ENCODE measurements at places on chromosomes 7 and 10.

DNA sequence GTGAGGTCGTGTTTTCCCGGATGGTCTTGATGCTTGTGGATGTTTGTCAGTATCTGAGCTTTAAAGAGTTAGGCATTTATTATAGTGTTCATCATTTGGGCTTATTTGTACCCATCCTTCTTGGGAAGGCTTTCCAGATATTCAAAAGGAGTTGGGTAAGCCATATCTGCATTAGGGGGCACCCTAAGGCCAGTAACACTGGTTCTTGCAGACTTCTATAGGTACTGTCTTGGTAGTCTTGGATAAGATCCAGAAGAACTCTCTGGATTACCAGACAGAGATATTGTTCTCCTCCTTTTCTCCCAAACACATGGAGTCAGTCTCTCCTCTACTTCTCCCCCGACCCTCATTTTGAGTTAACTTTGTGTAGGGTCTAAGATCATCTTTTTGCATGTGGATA lies 92.8 kb downstream of the SDK1 start:
- no peak for DNase-seq

- DNase-seq: no peak
Observed at GRCh38 chr10:11208908-11209829, 191.5 kb downstream of the CELF2 start.

DNA sequence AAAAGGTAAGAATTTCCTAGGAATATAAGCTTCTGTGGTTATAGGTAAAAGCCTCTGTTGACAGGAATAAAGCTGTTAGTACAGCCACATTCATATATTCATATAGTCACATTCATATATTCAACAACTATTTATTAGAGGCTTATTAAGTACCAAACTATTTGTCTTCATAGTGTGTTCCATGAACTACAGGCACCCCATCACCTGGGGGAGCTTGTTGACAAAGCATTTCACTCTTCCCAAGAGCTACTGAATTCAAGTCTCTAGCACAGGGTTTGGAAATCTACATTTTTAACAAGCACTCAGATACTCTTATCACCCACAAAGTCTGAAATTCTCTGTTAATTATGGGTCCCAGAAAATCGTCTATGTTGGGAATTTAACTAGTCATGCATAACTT lies 110.6 kb downstream of the RNLS start:
- no peak for DNase-seq

GRCh38 chr10:79112881-79113431 lies 44.2 kb downstream of the ZMIZ1 start:
- no peak for DNase-seq

- DNase-seq: no peak
Observed at GRCh38 chr10:64506963-64507362, 985.8 kb downstream of the REEP3 start.

DNA sequence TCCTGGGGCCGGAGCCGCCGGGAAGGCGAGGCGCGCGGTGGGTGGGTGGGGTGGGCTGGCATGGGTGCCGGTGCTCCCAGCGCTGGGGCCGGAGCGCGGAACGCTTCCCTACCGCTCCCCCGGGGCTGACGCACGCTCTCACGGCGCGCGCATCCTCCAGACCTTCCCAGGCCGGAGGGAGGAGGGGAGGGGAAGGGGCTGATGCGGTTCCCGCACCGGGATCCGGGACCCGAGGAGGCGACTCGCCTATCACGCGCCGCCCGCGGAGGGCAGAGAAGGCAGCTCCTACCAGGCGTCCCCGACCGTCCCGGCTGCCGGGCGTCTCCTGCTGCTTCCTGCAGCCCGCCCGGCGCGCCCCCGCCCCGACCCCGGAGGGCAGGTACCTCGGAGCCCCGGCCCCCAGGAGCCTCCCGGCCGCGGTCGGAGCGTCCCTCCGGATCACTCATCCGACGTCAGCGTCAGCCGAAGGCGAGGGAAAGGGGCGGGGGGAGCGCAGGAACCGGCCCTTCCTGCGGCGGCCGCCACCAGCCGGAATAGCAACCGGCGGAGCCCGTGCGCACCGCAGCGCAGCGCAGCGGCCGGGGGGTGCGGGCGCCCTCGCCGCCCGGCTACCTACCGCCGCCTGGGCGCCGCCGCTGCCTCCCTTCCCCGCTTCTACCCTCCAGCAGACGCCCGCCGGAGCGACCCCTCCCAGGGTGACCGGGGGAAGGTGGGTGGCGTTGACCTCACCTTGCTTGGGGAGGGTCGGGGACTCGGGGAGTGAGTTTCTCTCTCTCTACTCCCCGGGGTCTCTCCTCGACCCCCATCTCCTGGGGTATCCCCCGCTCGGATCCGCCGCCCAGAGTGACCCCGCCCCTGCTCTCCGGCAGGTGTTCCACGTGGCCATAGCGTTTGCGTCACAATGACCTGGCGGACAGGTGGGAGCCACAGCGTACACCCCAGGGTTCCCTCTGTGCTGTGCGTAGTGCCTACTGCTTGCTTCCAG lies at the start of gene ICA1:
Gene ICA1 (minus strand): TSS at position 457 of the 985 bp plus-strand sequence. CDS start 26,241 bp downstream, outside the sequence.
- DNase-seq: peak; percentile 73

- no peak for DNase-seq
Observed at GRCh38 chr7:3283130-3283704, 17.8 kb upstream of the SDK1 start.

- peak; percentile 28 for DNase-seq
Observed at GRCh38 chr10:3502673-3503072, 282.3 kb downstream of the KLF6 start.

- no peak for DNase-seq
Observed at GRCh38 chr7:35805876-35806275, 5.0 kb downstream of the SEPTIN7 start.
